Hippocampal formation (tissue), 2 donors: ENCODE measurements at places on chromosomes 11 and 22.

DNA sequence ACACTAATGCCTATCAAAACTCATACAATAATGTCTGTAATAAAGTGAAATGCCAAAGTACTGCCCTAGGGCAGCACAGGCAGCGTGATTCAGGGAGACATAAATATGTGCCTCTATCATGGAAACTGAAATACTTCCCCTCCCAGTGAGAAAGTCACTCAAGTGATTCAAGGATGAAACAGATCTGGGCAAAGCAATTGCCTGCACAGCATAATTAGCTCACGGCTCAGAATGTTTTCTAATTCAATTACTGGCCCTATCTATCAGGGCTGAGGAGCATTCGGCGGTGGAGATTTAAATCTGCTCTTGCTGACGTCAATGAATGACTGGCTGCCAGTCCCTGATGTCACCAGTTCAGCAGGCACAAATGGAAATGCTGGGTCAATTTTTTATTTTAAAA is 27.7 kb upstream of the PPP2R1B start:
- no peak for DNase-seq

DNA sequence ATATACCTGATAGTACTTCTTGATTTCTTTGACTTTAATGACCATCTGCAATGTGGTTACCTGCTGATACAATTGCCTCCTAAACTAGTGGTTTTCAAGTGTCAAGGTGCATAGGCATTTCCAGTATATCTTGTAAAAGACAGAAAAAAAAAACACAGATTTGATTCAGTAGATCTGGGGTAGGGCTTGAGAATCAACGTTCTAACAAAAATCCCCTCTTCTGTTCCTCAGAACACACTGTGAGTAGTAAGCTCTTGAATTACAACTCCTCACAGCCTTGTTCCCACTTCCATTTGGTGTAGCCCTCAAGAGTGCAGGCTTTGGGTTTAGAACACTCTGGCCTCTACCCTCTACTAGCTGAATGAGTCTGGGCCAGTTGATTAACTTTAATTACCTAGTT is 78.0 kb upstream of the CTSC start:
- no peak for DNase-seq

- DNase-seq, result no peak
Observed at GRCh38 chr22:20992456-20993303, 9.2 kb downstream of the THAP7 start.

DNA sequence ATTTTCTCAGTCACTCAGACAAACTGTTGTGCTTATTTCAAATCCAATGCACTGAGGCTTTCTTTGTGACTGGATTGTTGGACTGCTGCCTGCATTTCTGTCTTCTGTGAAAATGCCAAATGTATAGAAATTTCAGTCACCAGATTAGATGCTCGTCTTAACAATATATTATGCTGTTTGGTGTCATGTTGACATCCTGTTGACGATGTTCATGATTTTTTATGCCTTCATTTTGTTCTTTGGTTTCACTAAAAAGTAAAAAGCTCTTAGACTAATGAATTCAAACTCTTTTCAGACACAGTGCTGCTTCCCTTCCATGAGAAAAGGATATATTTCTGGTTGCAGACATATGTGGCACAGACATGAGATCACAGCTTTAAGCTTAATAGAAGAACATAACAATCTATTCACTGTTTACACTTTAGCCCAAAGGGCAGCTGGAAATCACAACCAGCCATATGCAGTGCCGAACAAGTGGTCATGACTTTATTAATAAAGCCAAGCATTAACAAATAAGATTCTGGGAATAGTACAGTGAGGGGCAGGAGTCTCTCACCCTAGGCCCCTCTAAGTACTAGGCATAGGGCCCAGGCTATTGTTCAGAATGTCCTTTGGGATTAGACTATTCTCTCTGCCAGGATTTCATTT is 9.4 kb upstream of the SOX6 start:
- no peak for DNase-seq

- no peak for DNase-seq
Observed at GRCh38 chr11:10663365-10663764, 30.2 kb downstream of the IRAG1 start.

- no peak for DNase-seq
Observed at GRCh38 chr11:130785380-130786116, 130.7 kb downstream of the SNX19 start.

- DNase-seq, result no peak
Observed at GRCh38 chr22:50104141-50104544, 14.3 kb downstream of the MOV10L1 start.

DNA sequence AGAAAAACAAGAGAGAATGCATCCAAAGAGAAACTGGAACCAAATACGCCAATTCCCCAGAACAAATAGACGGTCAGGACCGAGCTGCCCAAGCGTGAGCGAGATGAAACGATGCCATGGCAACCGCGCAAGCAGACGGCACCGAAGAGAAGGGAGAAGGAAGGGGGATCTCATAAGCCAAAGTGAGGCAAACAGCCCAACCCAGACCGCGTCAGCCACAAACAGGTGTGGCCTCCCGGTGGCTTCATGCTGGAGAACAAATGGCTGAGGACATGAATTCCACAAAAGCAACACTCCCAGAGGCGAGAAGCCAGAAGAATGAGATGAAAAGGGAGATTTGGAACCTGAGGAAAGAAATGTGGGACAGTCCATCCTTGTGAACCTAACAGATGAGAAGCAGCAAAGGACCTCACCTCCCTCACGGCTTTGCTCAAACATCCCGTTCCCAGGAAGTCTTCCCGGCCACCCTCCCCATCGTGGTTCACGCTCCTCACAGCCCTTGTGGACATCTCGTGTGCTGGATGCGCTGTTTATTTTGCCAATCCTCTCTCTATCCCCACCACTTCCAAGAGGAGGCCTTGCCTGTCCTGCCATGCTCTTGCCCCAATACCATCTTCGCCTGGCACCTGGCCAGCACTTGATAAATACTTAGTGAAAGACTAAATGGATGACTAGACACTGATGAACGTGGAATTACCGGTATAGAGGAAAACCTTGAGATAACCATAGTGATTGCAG is 89.1 kb upstream of the RTL6 start:
- DNase-seq, result no peak

GRCh38 chr11:98056945-98057344 is 963.8 kb upstream of the CNTN5 start:
- DNase-seq, result no peak

DNA sequence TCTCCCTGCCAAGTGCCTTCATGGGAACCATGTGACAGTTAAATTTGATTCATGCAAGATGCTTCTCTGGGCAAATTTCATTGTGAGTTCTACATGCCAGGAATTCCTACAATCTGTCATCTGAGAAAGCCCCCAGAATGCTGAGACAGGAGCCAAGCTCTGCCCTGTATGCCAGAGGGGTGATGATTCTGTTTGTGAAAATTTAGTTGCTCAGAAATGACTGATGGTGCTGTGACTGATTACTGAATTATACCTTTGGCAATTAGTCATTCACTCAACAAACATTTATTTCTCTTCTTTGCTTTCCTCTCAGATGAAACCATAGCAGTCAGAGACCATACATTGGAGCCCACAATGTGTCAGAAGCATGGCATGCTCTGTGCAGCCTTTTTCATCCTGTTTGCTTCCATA is 69.0 kb upstream of the ZBED5 start:
- no peak for DNase-seq
